ENCODE measurements at places on chromosomes 3 and 15.

GRCh38 chr3:115930922-115931321 is 307.6 kb downstream of the GAP43 start:
- no peak for DNase-seq

DNA sequence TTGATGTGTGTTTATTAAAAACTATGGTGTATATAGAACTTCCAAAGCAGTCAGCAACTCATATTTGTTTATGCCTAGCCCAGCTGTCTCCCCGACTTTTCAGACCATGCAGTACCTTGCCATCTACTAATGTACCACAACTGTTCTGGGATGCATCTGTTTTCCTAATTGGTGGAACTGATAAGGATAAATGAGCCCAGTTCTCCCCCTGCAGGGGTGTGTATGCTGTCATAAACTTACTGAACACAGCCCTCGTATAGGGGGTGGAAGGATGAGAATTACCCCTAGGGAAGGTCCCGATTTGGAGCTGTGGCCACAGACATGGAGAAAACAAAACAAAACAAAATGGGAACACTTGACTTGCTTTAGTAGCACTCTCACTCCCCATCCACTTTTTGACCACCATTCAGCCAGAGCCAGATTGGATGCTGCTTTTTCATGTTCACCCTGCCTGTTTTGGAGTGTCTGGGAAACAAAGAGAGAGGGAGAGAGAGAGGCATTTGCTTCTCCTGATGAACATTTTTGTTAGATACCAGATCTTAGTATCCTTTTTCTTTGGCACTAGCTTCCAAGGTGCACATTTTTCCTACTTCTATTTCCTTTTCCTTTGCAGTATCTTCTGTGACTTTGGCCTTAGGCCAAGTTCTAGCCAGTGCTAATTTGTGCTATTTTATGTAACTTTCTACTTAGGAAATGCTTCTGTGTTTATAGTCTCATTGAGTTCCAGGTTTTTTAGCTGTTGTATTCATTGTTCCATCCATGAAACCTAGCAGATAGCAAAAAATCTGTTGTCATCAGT is 29.1 kb downstream of the CADM2 start:
- DNase-seq, result no peak

DNA sequence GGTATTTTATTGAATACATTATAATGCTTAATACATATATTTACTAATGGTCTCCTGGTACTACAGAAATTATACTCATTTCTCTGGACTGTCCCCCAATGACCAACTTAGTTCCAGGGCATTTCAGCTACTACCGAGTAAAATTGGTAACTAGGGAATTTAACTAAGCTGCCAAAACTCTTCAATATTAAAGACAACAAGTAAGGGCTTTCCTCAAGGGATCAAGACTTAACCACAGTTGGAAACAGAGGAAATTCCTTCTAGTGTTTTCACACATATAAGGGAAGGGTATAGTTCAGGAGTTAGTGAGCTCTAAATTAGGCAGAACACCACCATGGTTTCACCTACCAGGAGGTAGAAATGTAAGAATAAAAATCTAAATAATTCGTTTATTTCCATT is 357.4 kb downstream of the TBL1XR1 start:
- no peak for DNase-seq

- DNase-seq, result peak; percentile 85
Observed at GRCh38 chr3:48507256-48508061, 3.5 kb upstream of the SHISA5 start.

DNA sequence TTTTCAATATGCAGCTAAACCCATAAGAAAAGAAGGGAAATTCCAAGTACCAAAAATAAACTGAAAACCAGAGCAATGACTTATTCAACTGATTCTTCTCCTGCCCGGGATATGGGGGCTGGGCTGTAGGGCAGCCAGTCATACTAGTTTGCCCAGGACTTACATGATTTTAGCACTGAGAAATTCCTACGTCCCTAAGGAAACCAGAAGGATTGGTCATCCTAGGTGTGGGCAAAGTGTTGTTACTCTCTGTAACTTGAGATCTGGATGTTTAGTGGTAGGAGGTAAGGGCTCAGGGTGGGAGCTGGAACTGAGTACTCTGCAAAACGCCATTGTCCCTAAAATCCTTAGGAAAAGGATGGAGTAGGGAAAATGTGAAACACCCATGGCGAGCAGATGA is 1.2 kb upstream of the DAZL start:
- DNase-seq, result no peak

GRCh38 chr3:110623571-110623970 is 448.0 kb upstream of the NECTIN3 start:
- peak; percentile 28 for DNase-seq

GRCh38 chr3:11562277-11562881 is 81.3 kb downstream of the VGLL4 start:
- no peak for DNase-seq

- DNase-seq, result no peak
Observed at GRCh38 chr3:77203851-77204250, 164.0 kb downstream of the ROBO2 start.

GRCh38 chr3:59446775-59447465 is 397.1 kb upstream of the CFAP20DC start:
- DNase-seq, result no peak

DNA sequence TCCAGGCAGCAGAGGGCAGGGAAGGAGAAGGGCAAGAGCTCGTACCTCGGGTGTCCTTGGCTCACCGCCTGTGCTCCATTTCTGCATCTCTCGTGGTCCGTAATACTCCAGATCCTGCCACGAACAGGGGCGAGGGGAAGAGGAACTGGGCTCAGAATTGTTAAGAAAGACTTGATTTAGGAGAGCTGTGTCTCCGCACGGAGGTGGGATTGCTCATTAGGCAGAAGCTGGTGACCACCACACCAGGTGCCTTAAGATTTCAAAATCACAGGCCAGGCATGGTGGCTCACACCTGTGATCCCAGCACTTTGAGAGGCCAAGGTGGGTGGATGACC is 37.2 kb upstream of the BDH1 start:
- DNase-seq, result no peak
